ENCODE measurements at places on chromosomes 12 and 14. TPM values are rescaled to one million over a fixed set of nuclear protein-coding genes. Genes with fewer than 3 reads are reported as not detected.

DNA sequence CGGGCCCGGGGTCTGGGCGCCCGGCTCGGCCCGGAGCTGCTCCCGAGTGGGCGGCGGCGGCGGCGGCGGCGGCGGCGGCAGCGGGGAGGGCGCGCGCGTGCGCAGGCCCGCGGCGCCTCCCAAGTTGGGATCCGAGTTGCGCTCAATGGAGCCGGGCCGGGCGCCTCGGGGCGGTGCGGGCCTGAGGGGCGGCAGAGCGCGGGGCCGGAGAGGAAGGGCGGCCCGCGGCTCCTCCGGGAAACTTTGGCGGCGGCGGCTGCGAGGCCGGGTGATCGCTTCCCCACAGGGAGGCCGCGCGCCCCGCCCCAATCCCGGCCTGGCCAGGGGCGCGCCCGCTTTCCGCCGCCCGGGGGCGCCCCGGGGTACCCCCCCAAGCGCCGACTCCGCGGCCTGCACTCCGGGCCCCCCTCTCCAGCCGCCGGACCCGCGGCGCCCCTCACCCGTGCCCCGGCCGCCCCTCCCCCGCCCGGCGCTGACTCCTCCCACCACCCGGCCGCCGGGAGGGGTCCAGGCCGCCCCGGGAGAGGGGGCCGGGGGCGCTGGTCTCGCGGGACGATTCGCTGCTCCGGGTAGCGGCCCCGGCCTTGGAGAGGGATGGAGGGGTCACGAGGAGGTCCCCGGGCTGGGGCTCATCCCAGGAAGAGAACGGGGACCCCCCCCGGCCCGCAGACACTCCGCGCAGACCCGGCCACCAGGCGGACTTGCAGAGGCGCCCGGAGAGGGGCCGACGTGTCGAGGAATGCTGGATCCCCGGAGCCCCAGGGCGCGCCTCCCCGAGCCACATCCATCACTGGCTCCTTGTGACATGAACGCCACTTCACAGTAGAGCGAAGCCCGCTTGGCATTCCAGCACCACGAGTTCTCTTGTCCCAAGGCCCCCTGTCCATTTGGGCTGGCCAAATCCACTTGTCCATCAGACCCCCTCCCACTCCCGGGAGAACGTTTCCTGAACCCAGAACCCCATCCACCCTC, at the start of gene RILPL1:
RILPL1 (minus strand) TSS at position 48 of the 972 bp plus-strand sequence. CDS start 237 bp downstream, outside the sequence.
- peak; percentile 60 for DNase-seq

DNA sequence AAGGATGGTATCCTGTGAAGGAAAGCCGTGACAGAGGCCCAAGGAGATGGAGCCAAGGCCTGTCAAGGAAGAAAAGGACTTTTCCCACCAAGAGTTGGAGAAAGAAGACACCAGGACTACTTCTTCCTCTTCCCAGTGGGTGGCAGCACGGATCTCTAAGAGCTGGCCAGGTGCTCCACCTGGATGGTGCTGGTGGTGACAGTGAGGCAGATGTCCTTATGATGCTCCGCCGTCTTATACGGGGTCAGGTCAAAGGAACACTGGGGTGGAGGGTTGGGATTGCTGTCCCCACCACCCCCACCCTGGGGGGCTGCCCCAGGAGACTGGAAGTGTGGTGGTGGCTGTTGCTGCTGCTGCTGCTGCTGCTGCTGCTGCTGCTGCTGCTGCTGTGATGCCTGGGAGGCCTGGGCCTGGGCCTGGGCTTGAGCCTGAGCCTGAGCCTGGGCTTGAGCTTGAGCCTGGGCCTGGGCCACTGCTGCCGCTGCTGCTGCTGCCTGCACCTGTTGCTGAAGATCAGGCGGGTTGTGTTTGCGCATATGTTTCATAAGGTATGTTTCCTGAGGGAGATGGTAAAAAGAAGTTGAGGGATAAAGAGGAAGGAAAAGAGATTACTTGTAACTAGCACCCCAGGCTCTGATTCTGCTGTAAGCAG, 4.8 kb upstream of the ING4 start:
- no peak for DNase-seq

Gene GPRC5D
- not detected for total RNA-seq

- DNase-seq: no peak
Observed at GRCh38 chr12:93707836-93708235, 30.7 kb downstream of the CRADD start.

Gene BRI3BP
- 32.8 TPM for total RNA-seq

DNA sequence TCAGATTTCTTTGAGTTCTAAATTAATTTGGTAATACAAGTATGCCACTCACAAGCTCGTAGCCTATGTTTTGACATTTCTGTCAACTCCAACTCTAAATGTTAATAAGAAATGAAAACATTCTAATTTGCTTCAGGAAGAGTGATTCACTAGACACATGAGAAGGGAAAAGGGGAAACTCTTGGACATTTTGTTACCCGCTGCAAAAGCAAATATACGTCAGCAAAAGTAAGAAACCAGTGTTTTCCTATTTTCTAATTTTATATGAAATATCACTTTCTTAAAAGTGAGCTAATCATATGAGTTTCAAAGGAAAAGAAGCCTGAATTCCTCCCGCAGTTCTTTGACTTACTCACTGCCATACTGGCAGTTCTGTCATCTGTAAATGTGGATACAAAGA, 162.3 kb downstream of the GRIP1 start:
- no peak for DNase-seq

Gene KCNA5
- not detected for total RNA-seq

Gene NOPCHAP1
- 42.3 TPM for total RNA-seq

Gene AKAP5
- 1.2 TPM for total RNA-seq

Gene CCDC59
- 141 TPM for total RNA-seq

- DNase-seq: no peak
Observed at GRCh38 chr12:104080764-104081163, 16.4 kb downstream of the HCFC2 start.

DNA sequence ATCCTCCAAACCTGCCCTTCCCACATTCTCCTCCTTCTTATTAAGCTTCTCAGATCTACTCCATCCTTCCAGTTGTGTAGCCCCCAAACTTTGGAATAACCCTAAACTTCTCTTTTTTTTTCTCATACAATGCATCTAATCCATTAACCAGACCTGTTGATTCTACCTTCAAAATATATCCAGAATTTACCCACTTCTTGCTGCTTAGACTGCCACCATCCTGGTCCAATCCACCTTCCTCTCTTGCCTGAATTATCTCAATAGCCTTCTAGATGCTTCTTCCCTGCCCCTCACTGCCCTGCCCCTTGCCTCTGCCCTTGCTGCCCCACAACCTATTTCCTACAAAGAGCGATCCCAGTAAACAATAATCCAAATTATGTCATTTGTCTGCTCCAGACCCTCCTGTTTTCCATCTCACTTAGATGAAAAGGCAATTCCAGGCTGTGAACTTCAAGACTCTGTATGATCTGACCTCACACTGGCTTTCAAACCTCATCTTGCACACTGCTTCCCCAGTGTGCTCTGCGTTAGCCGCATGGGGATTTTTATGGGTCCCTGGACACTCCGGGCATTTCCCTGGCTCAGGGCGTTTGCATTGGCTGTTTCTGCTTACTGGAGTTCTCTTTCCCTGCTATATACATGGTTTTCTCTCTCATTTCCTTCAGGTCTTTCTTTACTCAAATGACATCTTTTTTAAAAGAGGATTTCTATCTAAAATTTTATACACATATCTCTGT, 42.6 kb upstream of the HIF1A start:
- DNase-seq: no peak

DNA sequence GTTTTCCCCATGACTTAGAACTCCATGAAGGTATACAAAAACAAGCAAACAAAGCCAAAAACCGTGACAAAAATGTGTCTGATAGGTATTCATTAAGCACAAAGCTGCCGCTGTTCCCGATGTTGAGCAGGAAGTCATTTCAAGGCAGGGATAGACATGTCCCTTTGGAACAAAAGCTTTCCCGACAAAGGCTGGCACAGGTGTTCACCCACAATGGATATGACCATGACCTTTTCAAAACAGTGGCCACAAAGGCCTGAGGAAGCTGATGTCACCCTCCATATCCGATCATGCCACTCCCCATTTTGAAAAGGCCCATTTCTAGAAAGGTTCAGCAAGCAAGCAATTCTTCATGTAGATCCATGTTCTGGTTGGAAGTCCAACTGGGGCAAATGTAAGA, 279.1 kb downstream of the BTG1 start:
- DNase-seq: no peak

DNA sequence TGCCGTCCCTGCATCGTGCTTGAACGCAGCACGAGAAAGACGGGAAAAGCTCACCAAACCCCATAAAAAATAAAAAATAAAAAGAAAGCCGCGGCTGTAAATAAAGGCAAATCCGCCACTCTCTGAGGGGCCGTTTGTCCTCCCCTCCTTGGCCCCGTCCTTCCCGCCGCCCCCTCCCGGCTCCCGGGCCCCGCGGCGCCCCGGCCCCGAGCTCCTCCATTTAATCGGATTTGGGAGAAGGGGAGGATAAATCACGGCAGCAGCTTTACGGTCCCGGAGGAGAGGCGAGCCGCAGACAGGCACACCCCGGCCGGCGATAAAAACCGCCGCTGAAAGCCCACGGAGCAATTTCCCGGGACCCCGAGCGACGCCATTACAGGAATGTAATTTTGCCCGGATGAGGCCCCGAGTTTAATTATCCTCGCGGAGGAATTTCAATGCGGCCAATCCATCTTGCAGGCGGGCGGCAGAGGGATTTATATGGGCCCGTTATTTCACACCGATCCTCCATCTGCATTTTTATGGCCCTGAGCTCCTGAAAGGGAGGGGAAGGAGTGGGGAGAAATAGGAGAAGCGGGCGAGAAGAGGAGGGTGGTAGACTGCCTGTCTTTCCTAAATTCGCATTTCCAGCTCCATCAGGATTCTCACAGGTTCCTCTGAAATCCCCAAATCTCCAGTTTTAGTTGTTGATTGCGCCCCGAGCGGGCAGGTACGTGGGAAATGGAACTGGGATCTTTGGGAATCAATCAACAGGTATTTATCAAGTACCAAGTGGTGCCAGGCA, 1.3 kb upstream of the ATP5MC2 start:
- DNase-seq: no peak

Gene AGAP2
- total RNA-seq: 23.8 TPM

- no peak for DNase-seq
Observed at GRCh38 chr14:89842837-89843236, 111.7 kb downstream of the EFCAB11 start.

Gene SLCO1B1
- total RNA-seq: not detected

- no peak for DNase-seq
Observed at GRCh38 chr14:97626088-97626487, 828.9 kb downstream of the VRK1 start.

GRCh38 chr14:63659726-63660125, 18.1 kb upstream of the WDR89 start:
- no peak for DNase-seq

Gene CTSG
- total RNA-seq: not detected

DNA sequence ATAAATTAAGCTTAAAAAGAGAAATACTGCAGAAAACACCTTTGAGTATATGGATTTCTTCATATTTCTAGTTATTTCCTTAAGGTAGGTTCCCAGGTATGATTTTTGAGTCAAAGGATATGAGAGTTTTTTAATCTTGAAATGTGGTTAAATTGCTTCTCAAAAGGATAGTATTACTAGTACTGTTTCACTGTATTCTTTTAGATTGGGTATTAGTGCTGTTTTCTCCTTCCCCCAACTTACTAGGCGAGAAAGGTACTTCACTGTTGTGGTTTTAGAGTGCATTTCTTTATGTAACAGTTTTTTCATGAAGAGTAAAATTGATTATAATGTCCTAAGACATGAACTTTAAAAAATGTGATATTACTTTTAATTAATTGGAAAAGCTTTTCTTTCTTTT, 13.5 kb downstream of the FRS2 start:
- DNase-seq: no peak

DNA sequence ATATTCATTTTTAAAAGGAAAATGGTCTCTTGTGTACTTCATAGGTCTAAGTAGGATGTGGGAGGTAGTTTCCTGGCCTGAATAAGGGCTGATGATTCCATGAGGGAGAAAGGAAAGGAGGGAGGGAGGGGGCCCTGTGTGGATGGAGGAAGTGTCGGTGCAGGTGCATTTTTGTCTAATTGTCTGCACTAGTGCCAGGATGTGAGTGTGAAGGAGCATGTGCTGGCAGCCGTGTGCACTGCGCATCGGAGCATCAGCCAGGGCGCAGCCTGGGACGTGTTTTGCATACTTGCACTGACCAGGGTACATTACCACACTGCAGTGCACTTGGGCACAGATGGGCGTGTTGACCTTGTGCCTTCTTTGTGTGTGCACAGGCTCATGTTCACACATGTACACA, 29.2 kb downstream of the SMUG1 start:
- no peak for DNase-seq

DNA sequence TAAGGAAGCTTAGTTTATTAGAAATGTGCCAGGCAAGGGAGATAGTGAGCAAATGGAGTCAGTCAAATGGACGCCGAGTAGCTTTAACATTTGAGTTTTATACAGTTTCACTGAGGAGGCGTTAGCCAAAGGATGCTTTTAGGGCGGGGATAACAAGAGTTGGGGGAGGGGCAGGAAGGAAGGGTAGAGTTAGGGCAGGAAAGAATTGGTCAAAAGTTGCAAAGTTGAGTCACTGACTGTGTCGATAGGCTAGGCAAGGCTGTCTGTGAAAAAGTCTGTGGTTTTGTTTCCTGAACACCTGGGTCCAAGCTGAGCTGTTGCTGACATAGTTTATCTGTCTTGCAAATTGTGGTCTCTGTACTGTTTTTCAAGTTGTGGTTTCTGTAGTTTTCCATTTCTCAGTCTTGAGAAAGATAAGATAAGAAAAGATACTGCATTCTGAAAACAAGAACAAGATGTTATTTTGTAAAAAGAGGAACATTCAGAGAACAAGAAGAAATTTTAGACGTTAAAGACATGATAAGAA, 62.6 kb upstream of the RESF1 start:
- DNase-seq: peak; percentile 85

GRCh38 chr12:49665384-49665783, 41.8 kb downstream of the FMNL3 start:
- DNase-seq: no peak

Gene SERPINA4
- total RNA-seq: not detected

GRCh38 chr12:28611449-28611848, 421.2 kb downstream of the CCDC91 start:
- no peak for DNase-seq

GRCh38 chr14:88210426-88210825, 112.6 kb downstream of the KCNK10 start:
- DNase-seq: no peak

Gene RNF31
- 86.5 TPM for total RNA-seq

DNA sequence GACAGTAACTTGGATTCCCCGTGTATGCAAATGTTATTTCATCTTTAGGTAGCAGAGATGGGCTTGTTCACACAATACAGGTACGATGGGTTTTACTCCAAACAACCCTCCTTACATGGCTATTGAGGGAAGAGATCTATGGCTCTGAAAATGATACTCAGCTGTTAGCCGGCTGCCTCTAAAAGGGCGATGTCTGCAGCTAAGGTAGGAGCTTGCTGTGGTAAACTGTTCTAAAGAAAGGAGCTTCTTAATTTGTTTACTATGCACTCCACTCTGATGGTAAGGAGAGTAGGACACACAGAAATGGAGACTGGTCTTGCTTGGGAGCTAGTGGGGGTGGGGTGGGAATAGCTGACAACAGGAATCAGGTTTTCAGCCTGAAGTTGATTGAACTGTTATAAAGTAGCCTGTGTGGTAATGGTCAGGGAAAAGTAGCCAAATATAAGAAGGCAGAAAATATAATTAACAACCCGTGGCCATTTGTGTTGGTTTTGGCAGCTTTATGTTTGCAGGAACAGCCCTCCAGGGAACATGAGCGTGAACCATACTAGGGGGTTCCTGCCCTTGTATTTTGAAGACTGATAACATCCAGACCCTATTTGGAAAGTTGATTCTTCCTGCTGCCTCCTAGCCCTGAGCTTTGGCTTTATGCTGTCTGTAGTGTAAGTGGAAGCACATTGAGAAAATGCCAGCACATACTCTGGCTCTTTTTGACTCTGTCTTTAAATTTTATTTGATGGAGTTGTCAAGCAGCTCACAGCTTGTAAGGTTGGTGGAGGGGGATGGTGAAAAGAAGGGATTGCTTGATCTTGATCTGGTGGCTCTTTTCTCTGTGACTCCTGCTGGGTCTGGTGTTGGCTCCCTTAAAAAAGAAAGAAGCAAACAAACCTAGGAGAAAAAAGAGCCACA, 929.8 kb downstream of the DIO2 start:
- no peak for DNase-seq
